ENCODE measurements at places on chromosomes 2 and 18.
A peak's percentile ranks its signal among the peaks of the same experiment; 100 is the strongest.

GRCh38 chr18:80246445-80247392, 595 bp downstream of the PARD6G start:
- DNase-seq, result peak; percentile 15

DNA sequence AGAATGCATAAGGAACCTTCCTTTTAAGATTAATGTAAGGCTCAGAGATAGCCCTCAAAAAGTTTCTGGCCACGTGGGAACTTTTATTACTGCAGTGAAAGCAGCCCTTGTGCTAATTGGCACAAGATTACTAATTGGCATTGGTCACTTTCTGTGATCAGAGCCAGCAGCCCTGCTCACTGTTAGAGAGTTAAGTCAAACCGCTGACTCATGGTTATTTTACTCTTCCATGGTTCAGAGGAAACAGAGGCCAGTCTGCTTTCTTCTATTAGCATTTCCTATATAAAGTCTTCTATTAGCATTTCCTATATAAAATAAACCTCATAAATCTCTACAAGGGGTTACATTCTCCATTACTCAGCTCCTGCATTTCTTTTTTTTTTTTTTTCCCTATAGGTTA, 1.5 kb upstream of the SLC35G4 start:
- DNase-seq, result no peak

- DNase-seq, result no peak
Measured at GRCh38 chr2:97868986-97869721, 126.6 kb downstream of the TMEM131 start.

GRCh38 chr2:154447727-154448418, 250.6 kb upstream of the KCNJ3 start:
- no peak for DNase-seq

GRCh38 chr2:237422309-237422708, 8.3 kb upstream of the COL6A3 start:
- DNase-seq, result no peak

GRCh38 chr2:161533218-161533617, 91.0 kb upstream of the SLC4A10 start:
- no peak for DNase-seq

DNA sequence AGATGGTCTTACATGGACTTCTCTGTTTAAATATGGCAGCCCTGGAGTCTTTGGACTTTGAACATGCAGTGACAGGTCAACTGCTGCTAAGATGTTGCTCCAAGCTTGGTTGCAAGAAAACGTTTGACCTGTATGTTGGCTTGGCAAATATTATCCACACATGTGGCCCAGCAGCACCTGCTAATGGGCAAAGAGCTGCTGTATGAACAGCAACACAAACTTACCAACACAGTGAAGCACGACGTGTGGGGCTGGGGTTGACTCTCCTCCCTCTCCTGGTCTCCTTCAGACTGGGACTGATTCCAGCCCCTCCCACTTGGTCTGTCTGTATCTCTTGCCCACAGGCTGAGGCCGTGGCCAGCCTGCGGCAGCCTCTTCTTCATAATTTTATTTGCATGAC, 3.8 kb downstream of the KCNE4 start:
- DNase-seq, result no peak

GRCh38 chr18:61471942-61472341, 138.7 kb downstream of the CDH20 start:
- no peak for DNase-seq

DNA sequence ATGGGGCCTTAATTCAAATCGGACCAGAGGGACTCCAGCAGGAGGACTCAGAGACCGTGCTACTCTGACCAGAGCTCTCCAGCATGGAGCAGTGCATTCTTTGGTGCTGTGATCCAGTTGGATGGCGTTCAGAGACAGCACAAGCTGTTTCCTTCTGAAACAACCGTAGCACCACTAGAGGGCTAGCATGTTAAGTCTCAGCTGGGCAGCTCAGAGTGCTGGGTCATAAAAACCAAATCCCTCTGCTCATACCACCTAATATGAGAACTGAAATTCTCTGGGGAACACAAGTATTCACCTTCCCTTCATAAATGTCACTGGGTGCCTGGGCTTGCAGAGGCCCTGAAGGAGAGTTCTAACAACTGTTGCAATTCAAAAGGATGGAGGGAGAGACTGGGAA, 97.7 kb upstream of the TFCP2L1 start:
- no peak for DNase-seq

DNA sequence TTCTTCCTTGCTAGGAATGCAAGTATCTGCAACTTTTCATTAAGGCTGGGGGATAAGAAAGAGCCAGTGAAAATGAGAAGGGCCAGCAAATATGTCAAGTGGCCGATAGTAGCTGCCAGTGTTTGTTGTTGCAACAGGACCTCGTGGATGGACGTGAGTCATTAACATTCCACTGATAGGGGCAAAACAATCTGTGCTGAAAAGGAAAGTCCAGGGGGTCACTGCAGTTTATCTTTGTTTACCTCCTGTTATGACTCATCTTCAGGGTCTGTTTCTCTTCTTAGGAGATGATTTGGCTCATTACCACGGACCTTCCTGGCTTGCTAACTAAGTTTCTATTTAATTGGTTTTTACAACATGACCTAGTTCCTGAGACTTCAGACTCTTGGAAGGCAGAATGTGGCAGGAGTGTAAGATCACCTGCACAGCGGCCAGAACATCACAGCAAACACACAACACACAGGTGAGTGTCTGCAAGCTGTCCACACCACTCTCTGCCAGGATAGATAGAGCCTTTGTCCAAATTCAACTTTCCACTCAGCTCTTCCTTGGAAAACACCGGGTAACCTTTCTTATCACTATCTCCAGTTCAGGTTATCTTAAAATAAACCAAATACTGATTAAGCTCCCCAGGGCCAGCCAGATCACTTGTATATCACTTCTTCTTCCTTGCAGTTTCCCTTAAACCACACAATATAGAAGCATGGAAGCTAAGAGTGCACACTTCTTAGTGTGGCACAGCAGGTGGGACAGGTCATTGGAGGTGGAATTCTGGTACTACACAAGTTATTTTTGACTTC, 157.5 kb upstream of the LMAN1 start:
- DNase-seq, result no peak

- DNase-seq, result no peak
Measured at GRCh38 chr2:187774551-187775071, 220.4 kb upstream of the TFPI start.

All from pancreas (tissue), 10 donors.